ENCODE measurements at places on chromosomes 7 and 10. TPM values are rescaled to one million over a fixed set of nuclear protein-coding genes. Genes with fewer than 3 reads are reported as not detected.

EZH2 gene
- 2.6 TPM for polyA plus RNA-seq

SEMA3C gene
- not detected for polyA plus RNA-seq

APBB1IP gene
- polyA plus RNA-seq: 66.4 TPM

CTNNA3 gene
- polyA plus RNA-seq: 1.0 TPM

FRA10AC1 gene
- 5.9 TPM for polyA plus RNA-seq

ICA1 gene
- 0.25 TPM for polyA plus RNA-seq

All from IgD-negative memory B cell (primary cell).